ENCODE measurements at places on chromosomes 16 and 17.
A peak's percentile ranks its signal among the peaks of the same experiment; 100 is the strongest.

DNA sequence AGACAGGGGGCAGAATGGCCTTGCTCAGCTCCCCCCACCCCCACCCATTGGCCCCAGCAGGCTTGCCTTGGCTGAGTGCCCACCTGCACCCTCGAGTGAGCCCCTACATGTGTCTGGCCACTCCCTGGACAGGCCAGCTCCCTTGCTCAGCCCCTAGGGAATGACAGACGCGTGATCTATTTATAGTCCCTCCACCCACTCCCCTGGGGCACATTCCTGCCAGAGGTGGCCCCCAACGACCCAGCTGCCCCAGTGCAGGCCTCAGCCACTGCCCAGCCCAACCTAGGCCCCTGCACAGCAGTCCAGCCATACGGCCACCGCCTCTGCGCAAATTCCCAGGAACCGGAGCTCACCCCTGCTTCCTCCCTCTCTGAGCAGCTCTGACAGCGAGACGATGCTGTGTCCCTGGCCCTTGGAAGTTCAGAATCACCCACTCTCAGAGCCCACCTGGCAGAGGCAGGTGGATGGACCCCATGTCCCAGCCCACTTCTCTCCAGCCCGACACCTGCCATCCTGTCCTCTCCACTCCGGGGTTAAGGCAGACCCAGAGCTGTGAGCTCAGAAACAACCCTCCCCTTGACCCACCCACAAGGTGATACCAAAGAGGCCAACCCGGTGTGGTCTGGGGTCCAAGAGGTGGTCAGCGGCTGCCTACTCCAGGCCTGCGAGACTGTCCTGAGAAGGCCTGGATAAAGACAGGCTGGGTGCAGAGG, 11.5 kb upstream of the P2RX1 start:
- peak; percentile 58 for DNase-seq

- peak; percentile 55 for DNase-seq
Observed at GRCh38 chr17:61209525-61209924, 190.1 kb upstream of the TBX2 start.

DNA sequence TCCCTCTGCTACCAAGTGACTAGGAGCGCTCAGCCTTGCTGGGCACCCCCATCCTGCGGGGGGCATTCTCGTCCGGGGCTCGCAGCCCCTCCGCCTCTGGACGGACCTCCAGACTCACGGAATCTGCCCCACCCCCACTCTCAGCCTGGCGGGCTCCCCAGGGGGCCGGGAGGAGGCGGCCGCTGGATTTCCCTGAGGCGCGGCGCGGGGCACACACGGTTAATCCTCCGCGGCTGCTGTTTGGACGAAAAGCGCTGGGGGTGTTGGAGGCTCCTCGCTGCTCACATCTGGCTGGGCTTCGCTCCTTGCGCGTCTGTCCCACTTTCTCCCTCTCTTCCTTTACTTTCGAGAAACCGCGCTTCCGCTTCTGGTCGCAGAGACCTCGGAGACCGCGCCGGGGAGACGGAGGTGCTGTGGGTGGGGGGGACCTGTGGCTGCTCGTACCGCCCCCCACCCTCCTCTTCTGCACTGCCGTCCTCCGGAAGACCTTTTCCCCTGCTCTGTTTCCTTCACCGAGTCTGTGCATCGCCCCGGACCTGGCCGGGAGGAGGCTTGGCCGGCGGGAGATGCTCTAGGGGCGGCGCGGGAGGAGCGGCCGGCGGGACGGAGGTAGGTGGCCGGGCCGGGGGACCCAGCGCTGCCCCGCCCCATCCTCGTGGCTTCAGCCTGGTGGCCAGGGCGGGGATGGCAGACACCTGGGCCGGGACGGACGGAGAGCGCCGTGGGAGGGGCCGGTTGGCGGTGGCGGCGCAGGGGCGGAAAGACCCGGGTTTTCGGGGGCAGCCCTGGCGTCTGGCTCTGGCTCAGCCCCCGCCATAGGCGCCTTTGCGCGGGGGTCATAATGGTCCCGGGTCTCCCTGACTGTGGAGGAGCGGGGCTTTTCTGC, at the start of gene C1QTNF1:
Gene C1QTNF1, plus strand, starts transcription at position 284 of the 886 bp plus-strand sequence. CDS start 19,800 bp downstream, outside the sequence.
- peak; percentile 49 for DNase-seq

- no peak for DNase-seq
Observed at GRCh38 chr17:64183815-64184214, 53.9 kb upstream of the ERN1 start.

- DNase-seq = no peak
Observed at GRCh38 chr16:68781784-68782183, 44.7 kb downstream of the CDH1 start.

DNA sequence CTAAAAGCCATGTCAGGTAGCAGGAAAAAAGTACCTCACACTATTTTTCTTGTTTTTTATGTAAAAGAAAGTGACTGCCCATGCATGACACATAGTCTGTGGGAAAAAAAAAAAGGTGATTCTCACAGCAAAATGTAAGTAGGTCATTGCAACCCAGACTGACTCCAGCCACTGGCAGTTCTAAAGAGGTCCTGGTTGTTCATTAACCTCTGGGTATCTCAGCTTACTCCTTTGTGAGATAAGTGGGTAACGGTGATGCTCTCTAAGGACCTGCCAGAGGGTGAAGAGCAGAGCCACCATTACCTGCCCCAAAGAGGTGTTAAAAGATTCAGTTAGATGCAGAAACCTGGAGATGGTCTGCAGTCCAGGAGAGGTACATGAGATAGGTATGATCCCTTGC, 531.9 kb downstream of the GRIN2A start:
- no peak for DNase-seq

GRCh38 chr16:88375996-88376834, 6.5 kb upstream of the ZNF469 start:
- DNase-seq = no peak

GRCh38 chr16:89906140-89907025, 12.3 kb upstream of the MC1R start:
- no peak for DNase-seq

DNA sequence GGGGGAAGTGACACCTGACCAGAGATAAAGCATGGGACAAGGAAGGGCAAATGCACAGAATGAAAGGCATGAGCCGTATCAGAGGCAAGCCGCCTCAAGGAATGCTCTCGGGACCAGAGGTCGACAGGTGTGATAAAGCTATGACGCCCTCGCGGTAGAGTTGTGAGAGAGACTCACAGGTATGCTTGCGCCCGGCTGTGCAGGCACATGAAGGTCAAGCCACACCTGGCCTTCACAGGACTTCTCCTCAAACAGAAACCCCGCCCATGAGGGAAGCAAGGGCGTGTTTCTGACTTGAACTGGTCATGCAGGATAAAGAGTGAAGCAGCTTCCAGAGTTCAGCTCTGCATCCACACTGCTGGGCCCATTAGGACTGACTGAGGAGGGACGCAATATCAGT, 7.8 kb downstream of the NCBP3 start:
- peak; percentile 66 for DNase-seq

GRCh38 chr17:47720754-47721533, 12.1 kb upstream of the TBX21 start:
- DNase-seq = no peak

- no peak for DNase-seq
Observed at GRCh38 chr17:50908140-50908859, 42.1 kb upstream of the TOB1 start.

GRCh38 chr17:14048169-14048568, 21.1 kb upstream of the COX10 start:
- no peak for DNase-seq

- DNase-seq = no peak
Observed at GRCh38 chr16:11071829-11072228, 127.5 kb downstream of the CLEC16A start.

- no peak for DNase-seq
Observed at GRCh38 chr17:19533036-19533717, 477 bp upstream of the SLC47A1 start.

DNA sequence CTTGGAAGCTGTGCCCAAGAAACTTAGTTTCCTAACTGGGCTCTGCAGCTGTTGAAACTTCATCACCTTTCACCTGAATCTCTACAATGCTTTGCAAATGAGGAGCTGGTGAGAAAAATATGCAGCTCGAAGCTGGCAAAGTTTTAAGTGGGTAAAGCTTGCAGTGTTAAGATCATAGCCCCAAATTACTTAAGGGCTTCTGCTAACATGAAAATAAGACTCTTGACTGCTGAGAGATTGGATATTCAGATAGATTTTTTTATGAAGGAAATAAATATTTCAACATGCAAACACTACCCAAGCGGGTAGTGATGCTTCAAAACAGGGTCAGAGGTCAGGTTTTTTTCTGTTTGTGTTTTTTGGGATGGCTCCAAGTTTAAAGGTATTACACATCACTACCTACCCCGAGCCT, 278.7 kb downstream of the FTO start:
- DNase-seq = no peak
